HCT116 (cell line): ENCODE measurements at places on chromosomes 2 and 18. TPM values are rescaled to one million over a fixed set of nuclear protein-coding genes. Genes with fewer than 3 reads are reported as not detected.
A peak's percentile ranks its signal among the peaks of the same experiment; 100 is the strongest.

DNA sequence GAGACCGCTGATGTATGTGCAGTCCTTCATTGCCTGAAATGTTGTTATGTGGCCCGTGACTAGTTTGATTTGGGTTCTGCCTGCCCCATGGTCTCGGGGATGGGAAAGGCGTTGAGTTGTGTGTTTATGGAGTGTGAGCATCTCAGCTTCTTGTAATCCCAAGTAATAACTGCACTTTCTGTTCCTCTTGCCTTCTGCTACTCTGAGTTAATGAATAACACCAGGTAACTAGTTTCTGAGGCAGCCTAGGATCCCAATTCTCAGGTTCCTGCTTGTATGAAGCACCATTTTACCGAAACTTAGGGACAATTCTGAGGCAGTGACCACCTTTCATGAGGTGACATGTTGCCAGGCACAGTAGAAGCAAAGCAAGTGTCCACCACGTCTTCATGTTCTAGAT is 170.0 kb downstream of the ALK start:
- DNase-seq: no peak

- no peak for DNase-seq
Observed at GRCh38 chr2:135745545-135745944, 3.9 kb downstream of the UBXN4 start.

REG3G gene
- 0.86 TPM for total RNA-seq

EMILIN2 gene
- 23.4 TPM for total RNA-seq

- DNase-seq: peak; percentile 35
Observed at GRCh38 chr2:158745067-158745865, 49.9 kb upstream of the DAPL1 start.
